DMS 273 treated with DMSO at 0.1 percent for 48 hours (cell line): ENCODE measurements at places on chromosomes 7 and 10.

GRCh38 chr10:100819424-100819823 is 74.0 kb downstream of the PAX2 start:
- DNase-seq: no peak

DNA sequence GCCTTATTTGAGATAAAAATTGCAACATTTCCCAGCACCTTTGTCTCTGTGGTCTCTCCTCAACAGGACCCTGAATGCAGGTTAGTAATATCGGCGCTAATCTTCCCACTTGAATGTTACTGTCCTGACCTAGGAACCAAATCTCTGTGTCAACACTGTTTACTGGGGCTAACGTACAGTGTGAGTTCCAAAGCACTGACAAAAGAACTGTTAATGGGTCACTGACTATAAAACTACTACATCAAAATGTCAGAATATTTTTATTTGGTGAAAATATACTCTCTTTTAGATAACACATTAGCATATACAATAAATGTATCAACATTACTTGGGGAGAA is 33.3 kb downstream of the CACUL1 start:
- no peak for DNase-seq

DNA sequence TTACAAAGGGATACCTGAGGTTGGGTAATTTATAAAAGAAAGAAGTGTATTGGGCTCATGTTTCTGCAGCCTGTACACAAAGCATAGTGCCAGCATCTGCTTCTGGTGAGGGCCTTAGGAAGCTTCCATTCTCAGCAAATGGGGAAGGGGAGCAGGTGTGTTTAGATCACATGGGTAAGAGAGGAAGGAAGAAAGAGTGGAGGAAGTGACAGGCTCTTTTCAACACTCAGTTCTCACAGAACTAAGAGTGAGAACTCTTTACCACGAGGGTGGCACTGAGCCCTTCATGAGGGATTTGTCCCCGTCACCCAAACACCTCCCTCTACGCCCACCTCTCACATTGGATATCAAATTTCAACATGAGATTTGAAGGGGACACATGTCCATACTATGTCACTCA is 506 bp upstream of the FAM170B start:
- DNase-seq: no peak

GRCh38 chr10:58887474-58887873 is 289.0 kb upstream of the PHYHIPL start:
- DNase-seq: no peak

GRCh38 chr7:6258440-6259182 is 13.8 kb downstream of the CYTH3 start:
- DNase-seq: no peak

GRCh38 chr7:143042159-143042789 is 9.9 kb upstream of the OR6V1 start:
- no peak for DNase-seq

GRCh38 chr7:131108212-131108940 is 219.3 kb upstream of the MKLN1 start:
- DNase-seq: no peak

- DNase-seq: no peak
Measured at GRCh38 chr7:83204715-83205114, 42.0 kb upstream of the PCLO start.

GRCh38 chr10:108771106-108771505 is 1152.2 kb downstream of the XPNPEP1 start:
- DNase-seq: no peak

DNA sequence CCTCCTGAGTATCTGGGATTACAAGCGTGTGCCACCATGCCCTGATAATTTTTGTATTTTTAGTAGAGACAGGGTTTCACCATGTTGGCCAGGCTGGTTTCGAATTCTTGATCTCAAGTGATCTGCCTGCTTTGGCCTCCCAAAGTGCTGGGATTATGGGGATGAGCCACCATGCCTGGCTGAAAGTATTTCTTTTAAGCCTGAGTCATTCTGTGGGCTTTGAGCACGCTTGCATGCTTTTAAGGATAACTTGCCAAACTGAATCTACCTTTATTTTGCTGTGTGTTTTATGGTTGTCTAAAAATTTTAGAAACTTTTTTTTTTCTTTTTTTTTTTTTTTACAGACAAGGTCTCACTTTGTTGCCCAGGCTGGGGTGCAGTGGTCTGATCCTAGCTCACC is 33.2 kb downstream of the CNNM2 start:
- no peak for DNase-seq

DNA sequence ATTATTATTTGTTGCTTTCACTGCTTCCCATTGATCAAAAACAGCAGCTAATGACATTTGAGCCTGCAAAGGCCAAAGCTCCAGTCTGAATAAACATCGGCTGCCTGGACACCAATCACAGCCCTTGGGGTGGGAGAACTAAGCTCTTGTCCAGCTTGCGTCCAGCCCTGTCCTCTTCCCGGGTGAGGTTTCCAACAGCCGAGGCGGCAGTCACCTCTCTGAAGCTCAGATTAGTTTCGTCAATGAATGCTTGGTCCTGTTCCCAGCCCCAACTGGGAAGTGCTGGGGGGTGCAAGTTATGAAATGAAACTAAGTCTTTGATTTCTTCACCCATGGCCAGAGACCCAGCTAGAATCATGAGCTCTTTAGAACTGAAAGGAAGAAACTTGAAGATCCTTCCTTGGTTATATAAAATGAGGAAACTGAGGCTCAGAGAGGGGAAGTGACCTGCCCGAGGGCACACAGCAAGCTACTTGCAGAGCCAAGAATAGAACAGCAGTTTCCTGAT is 114.0 kb upstream of the TCF7L2 start:
- no peak for DNase-seq

DNA sequence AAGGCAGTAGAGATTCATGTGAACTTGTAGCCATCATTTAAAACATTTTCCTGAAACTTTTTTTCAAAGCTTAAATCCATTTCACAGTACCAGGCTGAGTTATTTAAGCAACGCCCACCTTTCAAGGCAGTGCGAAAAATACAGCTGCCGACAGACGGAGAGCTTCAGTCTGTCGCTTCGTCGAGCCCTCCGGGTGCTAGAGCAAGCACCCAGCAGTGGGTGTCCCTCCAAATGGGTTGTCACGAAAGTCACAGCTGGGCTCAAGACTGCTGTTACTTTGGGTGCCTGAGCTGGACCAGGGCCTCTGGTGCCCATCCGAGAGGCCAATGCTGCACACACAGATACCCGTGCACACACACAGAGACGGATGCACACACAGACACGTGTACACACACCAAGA is 135.6 kb downstream of the TCERG1L start:
- DNase-seq: no peak

DNA sequence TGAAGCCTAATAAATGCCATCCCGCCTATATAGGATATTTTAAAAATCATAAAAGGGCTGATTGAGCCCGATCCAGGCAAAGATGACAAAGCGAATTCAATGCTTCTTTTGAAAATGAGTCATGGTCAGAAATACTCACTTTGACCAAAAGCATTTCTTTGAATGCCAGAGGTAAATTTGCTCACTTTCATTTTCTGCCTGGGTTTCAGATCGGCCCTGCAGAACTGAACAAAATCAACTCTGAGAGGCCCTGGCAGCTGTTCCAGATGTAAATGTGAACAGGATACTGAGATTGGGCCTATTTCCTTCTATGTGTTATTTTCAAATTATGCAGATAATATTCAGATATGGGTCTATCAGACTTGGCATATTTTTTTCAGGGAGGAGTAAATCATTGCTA is 114.8 kb upstream of the ARID5B start:
- no peak for DNase-seq

GRCh38 chr7:1324028-1324900 is 91.6 kb downstream of the UNCX start:
- DNase-seq: no peak
